ENCODE measurements at places on chromosomes 11 and 22. TPM values are rescaled to one million over a fixed set of nuclear protein-coding genes. Genes with fewer than 3 reads are reported as not detected.

DNA sequence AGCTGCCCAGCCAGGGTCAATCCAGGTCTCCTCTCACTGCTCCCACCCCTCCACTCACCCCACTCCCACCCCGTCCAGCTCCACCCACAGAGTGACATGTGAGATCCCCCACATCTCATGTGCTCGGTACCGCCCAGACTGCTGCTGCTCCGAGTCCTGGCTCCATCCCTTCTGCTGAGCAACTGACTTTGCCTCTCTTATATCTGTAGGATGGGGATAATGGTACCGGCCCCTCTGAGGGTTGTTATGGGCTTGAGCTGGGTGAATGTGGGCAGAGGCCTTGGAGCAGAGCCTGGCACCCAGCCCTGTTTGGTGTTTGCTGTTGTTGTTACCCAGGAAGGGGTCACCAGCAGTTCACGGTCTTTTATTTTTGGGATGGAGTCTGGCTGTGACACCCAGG is 77.0 kb downstream of the ST3GAL4 start:
- no peak for DNase-seq

- DNase-seq, result no peak
Measured at GRCh38 chr22:27129266-27129665, 471.9 kb downstream of the MIAT start.

- no peak for DNase-seq
Measured at GRCh38 chr11:67665541-67666302, 8.7 kb downstream of the ALDH3B2 start.

DNA sequence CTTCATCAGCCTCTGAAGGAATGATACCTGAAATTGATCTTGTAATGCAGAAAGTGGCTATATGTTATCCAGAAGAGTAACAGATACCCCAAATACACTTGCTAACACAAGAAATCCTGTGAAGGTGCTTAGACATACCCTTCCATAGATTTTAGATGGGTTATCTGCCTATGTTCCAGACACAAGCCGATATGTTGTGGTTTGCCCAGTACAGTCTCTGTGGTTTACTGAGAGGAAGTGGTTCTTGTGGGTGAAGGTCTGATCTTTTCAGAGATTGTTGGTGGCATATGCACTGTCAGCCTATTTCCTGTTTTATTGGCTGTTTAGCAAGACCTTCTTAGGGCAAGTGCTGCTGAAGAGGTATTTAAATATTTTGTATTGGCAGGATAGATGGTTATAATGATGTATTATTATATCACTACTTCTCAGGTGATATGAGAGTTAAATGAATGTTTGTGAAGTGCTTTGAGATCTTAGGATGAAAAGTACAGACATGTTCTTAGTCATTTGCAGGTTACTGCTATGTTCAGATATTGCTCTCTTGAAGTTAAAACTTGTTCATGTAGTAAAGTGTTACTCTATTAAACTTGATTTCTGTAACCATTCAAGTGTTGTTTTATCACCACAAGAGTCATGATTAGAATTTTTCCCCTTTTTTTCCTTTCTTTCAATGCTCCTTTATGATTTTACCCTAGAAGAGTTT is 8.2 kb downstream of the ARHGEF12 start:
- peak; percentile 35 for DNase-seq

DNA sequence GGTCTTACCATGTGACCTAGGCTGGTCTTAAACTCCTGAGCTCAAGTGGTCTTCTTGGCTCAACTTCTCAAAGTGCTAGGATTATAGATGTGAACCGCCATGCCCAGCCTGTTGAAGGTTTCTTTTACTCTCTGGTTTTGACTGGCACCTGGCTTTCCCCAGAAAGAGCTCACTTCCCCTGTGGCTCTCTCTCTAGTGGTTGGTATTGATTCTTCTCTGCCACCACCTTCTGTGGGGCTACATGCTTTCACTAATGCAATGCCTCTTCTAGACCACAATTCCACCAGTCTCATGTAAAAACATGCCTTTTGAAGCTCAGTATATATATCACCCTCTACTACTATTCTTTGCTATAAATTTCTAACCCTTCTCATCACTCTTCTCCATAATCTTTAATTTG is 67.2 kb downstream of the CCDC83 start:
- no peak for DNase-seq

DNA sequence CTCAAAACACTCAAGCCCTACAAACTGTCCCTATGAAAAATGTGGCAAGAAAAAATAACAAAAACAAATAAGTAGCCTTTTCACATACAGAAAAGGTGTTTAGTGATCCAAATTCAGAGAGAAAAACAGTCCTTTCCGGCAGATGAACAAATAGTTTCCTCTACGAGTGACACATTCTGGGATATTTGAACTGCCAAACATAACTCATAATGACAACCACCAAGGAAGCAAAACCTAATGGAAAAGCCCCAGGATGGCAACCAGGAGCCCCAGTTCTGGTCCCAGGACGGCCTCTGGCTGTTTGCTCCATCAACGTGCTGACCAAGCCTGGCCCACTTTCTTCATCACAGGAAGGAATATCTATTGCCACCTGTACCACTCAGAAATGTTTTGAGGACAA is 6.0 kb downstream of the PACSIN2 start:
- DNase-seq, result no peak

GRCh38 chr11:123054301-123055065 is 7.5 kb downstream of the HSPA8 start:
- peak; percentile 26 for DNase-seq

The LIF gene
- 17.8 TPM for total RNA-seq

The TNNI2 gene
- 73.7 TPM for total RNA-seq

The TEX54 gene
- not detected for total RNA-seq

The BRD1 gene
- 45.3 TPM for total RNA-seq

The MPPED2 gene
- 5.6 TPM for total RNA-seq

The PATE2 gene
- not detected for total RNA-seq

The CRYBB1 gene
- 0.37 TPM for total RNA-seq

The TRPM5 gene
- 4.4 TPM for total RNA-seq

The SLC6A5 gene
- not detected for total RNA-seq

All from mucosa of gallbladder (tissue), 1 donor.